H54 (cell line): ENCODE measurements at places on chromosomes 1 and 21.
A peak's percentile ranks its signal among the peaks of the same experiment; 100 is the strongest.

GRCh38 chr1:90836345-90836679 lies 119.2 kb upstream of the BARHL2 start:
- no peak for DNase-seq

- DNase-seq = no peak
These were observed 29.3 kb upstream of the FAM89A start for GRCh38 chr1:231069333-231069732.

GRCh38 chr1:77906019-77906545 lies 17.7 kb downstream of the NEXN start:
- no peak for DNase-seq

DNA sequence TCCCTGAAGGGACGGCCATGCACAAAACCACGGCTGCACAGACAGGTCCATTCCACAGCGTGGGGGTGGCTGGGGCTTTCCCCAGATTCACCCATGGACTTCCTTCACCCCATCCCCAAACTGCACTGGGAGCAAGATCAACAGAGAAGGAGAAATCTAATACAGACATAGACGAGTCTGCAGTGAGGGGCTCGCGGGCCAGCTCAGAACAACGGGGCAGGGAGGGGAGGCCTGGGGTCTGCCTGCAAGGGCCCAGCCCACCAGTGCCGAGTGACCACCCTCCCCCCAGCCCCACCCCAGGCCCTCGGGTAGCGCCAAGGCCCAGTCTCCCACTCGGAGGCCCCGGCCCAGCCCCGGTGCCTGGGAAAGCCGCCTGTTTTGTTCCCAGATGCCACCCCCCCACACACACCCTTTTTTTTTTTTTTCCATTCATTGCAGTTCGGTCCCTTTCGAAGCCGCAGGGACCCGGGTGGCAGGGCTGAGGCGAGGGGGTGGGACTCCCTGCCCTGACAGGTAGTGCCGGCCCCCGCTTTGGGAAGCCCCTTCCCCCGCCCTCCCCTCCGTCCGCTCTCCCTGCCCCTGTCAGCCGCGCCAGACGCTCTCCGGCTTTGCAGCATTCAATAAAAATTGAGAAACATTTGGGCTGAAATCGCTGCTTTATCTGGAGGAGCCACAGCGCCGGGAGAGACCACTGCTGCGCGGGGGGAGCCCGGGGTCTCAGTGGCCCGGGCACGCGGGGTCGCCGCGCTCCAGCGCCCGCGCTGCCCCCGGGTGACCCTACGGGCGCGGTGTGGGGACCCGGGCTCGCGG lies 543 bp upstream of the EPHB2 start:
- DNase-seq = peak; percentile 63

GRCh38 chr1:170678027-170678600 lies 14.2 kb downstream of the PRRX1 start:
- no peak for DNase-seq

- peak; percentile 84 for DNase-seq
These were observed 70.5 kb downstream of the SSBP3 start for GRCh38 chr1:54335755-54336108.
